Fibroblast of skin of right biceps (primary cell): ENCODE measurements at places on chromosomes 13 and 19.

- DNase-seq: peak; percentile 92
Measured at GRCh38 chr19:33376423-33376822, 2.9 kb downstream of the CEBPG start.

DNA sequence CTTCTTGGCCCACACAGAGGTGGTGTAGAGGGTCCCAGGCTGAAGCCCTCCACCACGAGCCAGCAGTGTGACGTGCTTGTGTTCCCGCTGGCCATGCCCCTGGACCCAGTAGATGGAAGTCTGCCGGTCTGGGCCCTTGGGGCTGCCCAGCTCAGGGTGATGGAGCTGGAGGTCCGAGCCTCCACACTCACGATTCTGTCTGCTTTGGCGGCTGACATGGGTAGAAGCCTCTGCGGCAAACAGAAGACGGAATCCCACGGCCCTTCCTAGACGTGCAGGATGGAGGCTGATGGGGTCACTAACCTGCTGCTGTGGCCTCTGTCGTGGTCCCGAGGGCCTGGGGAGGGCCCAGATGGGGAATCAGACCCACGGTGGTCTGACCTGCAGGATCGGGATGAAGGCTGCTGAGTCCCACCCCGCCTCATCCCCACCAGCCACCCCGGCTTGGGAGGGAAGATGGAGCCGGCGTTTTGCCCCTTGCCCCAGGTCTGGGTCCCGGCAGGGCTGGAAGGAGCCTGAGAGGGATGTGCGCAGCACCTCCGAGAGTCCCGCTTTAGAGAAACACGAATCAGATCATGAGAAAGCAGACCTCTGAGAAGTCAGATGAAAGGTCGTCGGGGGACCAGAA is 4.4 kb downstream of the TMEM86B start:
- DNase-seq: no peak

DNA sequence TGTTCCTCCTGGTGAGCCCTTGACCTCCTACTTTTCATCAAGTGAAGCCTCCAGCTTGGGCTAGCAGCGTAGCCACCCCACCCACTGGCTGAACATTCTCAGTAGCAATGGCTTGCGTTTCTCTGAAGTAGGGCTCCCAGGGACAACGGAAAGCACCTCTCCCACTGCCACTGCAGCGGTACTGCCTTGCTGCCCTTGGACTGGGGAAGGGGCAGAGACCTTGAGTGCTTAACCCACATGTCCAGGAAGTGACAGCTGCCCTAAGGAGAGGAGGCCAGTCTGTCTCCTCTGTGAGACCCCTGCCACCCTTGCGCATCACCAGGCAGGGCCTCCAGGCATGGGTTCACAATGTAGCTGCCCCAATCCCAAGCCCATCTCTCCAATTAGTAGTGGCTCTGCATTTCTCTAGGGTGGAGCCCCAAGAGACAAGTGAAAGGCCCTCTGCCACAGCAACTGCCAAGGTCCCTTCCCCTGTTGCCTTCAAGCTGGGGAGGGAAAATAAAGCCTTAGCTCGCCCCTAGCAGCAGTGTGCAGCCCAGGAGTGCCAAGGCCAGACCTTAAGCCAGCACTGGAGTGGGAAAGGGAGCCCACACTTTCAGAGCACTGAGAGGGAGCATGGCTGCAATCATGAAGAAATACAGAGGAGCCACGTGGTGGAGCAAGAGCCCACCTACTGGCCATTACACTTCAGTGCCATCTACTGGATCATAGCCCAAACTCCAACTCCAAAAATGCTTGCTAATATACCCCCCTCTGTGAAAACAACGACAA is 175.9 kb upstream of the TRPC4 start:
- DNase-seq: peak; percentile 50

DNA sequence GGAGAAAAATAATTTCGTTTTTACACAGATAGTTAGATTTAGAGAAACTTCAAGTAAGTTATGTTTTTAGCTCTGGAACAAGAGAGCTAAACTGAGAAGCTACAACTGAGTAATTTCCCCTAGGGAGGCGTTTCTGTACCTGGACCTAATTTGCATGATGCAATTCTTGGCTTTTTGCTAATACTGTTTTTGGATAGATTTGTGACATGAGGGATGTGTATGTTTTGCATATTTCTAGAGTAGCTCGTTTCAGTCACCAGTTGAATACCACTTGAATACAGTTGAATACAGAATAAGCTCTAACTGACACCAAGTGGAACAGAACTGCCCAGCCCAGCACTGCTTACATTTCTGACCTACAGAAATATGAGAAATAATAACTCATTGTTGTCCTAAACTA is 1227.9 kb upstream of the SPRY2 start:
- no peak for DNase-seq

DNA sequence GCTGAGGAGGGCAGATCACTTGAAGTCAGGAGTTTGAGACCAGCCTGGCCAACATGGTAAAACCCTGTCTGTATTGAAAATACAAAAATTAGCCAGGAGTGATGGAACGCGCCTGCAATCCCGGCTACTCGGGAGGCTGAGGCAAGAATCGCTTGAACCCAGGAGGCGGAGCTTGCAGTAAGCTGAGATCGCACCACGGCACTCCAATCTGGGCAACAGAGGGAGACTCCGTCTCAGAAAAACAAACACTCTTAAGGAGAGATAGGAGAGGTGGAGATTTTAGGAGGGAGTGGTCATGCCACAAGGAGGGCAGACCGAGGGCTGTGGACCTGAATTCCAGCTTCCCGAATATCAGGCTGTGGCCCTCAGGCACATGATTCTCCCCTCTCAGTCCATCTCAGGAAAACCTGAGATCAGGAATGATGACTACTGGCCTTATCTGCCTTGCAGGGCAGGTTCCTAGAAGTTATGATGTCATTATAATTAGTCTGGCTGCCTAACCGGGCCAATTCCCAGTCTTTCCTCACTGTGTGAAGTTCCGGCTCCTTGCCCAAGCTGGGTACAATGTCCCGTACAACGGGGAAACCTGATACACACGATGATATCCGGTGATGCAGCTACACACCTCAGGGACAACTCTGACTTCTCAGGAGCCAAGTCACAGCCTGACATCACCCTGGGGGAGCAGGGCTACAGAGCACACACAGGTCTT is 2.5 kb downstream of the SLC35E1 start:
- no peak for DNase-seq

DNA sequence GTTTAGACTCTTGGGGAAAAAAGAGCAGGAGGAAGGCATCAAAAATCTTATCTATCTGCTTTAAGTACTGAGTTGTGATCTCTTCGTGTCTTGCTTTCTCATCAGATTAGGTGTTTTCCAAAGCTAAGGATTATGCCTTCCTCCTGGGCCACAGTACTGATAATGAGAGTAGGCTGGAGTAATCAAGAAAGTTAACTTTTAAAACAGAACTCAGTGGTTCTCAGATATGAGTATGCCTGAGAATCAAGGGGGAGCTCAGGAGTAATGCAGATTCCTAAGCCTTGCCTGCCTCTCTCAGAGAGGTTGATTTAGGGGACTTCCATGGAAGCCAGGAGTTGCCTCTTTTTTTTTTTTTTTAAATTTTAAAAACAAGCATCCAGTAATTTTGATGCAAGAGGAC is 23.5 kb downstream of the CDADC1 start:
- DNase-seq: no peak

GRCh38 chr13:66659286-66659685 is 570.9 kb downstream of the PCDH9 start:
- DNase-seq: no peak

- DNase-seq: no peak
Measured at GRCh38 chr19:5625641-5626040, 2.8 kb downstream of the SAFB start.

DNA sequence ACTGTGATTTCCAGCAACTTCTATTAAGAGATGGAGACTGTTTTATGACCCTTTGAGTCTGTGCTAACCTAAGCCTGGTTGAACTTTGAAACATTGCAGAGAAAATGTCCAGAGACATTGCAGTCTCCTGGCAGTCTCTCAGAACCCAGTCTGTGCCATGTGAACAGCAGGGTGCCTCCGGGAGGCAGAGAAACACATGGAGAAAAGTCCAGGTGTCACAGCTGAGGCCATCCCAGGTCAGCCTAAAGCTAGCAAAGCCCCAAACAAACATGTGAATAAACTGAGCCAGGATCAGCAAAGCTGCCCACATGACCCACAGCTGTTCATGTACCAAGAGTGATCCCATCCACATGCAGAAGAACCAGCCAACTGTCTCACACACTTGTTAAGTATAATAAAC is 7.8 kb downstream of the CYP4F11 start:
- no peak for DNase-seq

DNA sequence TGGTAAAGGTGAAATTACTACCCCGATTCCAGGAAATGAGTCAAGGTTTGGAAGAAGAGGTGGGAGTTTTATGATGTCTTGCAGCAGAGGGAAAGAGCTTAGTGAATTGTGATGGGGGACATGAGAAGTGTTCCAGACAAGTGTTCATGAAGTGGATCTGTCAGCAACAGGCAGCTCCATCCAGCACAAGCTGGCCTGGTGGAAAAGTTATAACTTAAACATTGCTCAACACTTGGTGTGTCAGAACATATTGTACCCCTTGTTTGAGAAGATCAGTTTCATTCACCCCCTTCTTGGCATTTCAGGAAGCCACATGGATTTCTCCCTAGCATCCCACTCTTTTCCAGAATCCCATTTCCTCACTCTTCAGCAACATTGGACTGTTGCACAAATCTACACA is 222.0 kb downstream of the B3GLCT start:
- DNase-seq: no peak

DNA sequence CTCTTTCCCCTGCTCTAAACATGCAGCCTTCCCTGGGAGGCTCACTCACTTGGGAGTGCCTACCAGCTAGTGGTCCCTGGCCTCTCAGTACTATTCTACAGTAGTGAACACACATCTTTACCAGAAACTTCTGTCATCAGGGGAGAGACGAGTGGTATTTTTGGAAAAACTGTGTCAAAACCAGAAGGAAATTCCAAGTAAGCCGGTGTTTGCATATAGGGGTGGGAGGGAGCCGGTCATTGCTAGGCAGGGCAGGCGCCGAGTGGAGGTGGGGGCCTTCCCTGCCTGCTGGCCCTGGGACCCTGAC is 7.0 kb downstream of the RPS9 start:
- DNase-seq: no peak

GRCh38 chr13:33958964-33959363 is 141.0 kb downstream of the RFC3 start:
- DNase-seq: no peak

DNA sequence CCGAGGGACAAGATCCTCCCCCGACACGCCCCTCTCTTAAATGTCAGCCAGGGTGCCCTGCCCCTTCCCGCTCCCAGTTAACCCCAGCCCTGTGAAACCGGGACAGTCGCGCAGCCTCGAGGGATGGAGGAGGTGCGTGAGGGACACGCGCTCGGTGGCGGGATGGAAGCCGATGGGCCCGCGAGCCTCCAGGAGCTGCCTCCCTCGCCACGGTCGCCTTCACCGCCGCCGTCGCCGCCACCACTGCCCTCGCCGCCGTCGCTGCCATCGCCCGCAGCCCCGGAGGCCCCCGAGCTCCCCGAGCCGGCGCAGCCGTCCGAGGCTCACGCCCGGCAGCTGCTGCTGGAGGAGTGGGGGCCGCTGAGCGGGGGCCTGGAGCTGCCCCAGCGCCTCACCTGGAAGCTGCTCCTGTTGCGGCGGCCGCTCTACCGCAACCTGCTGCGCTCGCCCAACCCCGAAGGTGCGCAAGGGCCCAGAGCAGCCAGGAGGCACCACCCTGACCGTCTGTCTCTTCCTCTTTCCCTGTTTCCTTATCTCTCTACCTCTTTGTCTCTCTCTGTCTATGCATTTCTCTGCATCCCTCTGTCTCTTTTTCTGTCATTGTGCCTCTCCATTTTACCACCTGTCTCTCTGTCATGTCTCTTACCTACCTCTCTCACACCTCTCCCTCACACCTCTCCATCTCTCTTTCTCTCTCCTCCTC is at the start of gene NCCRP1:
NCCRP1 (plus strand) TSS at position 105 of the 703 bp plus-strand sequence; CDS start at position 124, 19 bp downstream.
- no peak for DNase-seq

DNA sequence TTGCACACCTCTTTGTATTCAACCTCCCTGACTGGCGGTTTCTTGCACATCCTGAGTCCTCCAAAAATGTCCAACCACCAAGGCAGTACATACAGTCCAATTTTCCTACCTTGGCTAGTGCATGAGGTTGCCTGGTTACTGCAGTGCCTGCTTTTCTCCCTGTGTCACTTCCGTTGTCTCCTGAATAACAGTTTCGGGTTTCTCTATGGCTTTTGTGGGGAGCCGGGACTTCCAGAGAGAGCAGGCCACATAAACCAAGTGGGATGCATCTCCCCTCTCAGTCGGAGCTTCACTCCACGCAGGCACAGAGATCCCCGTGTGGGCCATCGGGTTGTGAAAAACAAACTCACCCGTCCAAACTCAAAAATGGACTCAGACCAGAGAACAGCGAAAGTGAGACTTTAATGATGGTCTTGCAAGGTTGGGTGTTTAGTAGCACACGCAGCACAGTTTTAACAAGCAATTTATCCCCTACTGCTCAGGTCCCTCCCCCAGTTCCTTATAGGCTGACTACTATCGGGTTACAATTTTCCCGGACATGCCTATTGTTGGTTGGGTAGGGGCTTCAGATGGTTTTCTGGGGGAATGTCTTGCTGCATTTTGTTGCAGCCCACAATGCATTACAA is 173.1 kb downstream of the POU4F1 start:
- DNase-seq: no peak

DNA sequence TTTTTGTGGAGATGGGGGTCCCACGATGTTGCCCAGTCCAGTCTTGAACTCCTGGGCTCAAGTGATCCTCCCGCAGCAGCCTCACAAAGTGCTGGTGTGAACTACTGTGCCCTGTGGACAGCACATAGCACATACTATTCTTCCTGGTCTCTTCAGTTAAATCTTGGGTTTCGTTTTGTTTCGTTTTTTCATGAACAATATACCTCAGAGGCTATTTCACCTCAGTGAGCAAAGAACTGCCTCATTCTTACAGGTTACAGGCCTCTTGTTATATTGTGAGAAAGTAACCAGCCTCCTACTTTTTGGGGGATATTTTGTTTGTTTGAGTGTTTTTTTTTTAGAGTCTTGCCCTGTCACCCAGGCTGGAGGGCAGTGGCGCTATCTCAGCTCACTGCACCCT is 1.3 kb upstream of the C3 start:
- no peak for DNase-seq

- DNase-seq: peak; percentile 15
Measured at GRCh38 chr13:100666124-100666523, 8.5 kb downstream of the TMTC4 start.

DNA sequence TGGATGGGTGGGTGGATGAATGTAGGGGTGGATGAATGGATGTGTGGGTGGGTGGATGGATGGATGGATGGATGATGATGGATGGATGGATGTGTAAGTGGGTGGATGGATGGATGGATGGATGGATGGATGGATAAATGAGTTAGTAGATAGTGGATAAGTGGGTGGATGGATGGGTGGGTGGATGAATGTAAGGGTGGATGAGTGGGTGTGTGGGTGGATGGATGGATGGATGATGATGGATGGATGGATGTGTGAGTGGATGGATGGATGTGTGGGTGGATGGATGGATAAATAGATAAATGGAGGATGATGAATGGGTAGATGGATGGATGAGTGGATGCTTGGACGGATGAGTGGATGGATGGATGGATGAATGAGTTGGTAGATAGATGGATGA is 3.2 kb downstream of the MCF2L start:
- no peak for DNase-seq

- peak; percentile 95 for DNase-seq
Measured at GRCh38 chr13:33169273-33169980, 116.1 kb downstream of the STARD13 start.
